Myocyte (in vitro differentiated cells): ENCODE measurements at places on chromosomes 7 and 10.

DNA sequence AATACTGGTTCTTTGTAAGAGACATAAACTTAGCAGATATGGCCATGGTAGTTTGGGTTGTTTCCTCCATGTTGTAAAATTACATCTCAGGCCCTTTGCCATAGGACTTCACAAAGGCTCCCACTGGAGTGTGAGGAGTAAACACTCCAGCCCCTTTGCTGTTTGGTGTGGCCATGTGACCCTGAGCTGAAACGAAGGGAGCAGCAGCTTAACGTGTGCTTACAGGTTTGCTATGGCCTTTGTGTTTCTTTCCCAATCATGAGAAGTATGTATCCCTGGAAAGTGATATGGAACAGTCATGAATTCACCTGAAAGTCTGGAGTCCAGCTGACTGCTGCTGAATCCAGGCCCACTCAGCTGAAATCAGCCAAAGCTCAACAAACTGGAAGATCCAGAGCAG, 23.8 kb upstream of the SFTPA1 start:
- no peak for DNase-seq

DNA sequence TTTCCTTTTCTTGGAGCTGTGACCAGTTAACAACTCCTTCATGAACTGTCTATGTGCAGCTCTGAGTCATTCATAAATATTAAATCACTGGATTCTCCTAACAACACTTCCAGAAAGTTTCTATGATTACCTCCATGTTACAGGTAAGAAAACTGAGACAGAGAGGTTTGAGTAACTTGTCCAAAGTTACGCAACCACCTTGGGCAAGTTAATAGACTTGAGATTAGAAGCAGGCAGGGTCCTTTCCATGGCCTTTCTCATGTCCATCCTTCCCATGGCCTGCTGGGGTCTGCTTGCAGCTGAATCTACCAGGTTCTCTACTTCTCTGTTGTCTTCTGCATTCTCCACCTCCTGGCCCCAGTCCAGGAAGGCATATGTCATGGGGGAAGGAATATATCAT, 648.8 kb upstream of the MKI67 start:
- no peak for DNase-seq

DNA sequence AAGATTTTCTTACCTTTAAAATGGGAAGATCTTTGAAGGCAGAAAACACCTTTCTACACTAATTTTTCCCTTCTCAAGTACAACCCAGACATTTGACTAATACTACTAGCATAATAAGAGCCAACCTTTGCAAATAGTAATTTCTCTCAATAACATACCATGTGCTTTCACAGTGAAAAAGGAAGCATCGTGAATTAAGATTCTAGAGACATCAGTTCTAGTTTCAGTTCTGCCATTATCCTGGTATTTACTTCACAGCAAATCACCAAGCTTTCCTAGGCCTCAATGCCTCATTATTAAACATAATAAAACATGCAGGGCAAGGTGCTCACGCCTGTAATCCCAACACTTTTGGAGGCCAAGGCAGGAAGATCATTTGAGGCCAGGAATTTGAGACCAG, 24.9 kb downstream of the GSAP start:
- no peak for DNase-seq

DNA sequence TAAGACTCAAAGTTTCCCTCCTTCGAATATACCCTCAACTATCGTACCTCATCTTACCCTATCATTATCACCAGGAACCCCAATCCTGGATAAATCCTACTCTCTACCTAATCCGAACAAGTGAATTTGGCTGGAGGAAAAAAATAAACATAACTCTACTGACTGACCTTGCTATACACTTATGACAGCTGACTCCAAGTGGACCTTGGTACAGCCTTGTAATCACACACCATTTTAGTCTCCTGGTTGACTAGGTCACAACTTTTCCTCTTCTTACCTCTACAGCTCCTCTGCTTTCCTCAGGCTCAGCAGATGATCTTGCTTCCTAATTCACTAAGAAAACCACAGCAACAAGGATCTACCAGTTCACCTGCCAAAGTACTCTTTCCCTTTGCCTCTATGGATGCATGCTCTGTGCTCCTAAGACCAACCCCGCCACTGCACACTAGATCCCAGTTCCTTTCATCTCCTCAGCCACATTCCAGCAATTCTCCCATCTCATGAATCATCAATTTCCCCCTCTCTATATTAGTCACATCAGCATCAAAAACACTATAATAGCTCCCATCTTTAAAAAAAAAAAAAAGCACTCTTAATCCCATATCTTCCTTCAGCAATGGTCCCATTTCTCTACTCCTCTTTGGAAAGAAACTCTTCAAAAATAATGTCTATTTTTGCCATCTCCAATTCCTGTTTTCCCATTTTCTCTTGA, 35.5 kb downstream of the COA1 start:
- DNase-seq = peak; percentile 18

DNA sequence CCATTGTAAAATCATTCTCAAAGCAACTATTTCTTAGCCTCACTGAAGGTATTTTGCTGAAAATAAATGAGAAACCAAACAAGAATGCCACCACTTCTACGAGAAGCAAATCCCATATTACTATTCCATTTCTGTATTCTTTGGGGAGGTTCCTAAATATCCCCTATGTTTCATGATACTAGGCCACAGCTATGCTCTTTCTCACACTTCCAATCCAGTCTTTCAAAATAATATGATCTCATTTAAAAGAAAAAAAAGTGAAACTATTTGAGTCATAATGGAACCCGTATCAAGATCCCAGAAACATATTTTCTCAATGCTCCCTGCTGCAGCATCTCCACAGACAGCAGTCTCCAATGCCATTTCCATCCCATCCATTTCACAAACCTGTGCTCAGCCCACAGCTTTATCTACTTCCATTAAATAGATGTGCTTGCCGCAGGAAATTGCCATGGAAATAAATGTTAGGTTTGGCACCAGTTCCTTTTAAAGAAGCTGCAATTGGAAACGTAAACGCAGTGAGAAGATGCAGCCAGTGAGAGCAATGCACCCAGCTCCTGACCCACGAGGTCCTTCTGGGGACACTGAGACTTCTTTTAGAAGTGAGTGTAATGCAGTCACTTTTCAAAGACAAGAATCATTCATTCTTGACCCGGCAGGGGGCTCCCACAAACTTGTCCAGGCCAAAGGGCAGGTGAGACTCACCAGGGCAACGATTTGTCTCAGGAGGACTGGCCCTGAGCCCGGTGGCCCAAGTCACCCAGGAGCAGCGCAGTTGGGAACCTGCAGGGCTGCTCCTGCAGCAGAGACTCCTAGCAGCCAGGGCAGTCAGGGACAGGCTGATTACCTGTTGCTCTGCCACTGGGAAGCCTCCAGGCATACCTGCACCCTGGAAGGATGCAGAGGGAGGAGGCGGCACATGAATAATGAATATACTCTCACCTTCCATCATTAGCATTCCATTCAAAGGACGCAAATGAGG, 99.6 kb downstream of the C10orf90 start:
- no peak for DNase-seq

- DNase-seq = peak; percentile 85
Measured at GRCh38 chr7:92751902-92752901, 84.2 kb downstream of the CDK6 start.

DNA sequence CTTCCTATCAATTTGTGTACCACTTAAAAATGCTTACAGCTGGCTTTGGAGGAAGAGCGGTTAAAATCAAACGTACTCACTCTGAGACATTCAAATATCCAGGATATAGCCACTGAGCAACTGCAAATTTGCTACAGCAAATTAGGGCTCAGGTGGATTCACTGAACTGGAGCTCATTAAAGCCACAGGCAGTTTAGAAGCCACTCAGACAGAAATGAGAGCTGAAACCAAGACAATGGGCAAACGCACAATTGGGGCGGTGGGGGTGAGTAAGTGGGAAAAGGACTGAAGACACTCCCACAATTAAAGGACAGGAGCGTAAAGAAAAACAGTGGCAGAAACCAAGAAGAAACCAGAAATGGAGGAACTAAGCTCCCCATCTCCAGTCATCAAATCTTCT, 20.5 kb downstream of the MPP7 start:
- DNase-seq = no peak

DNA sequence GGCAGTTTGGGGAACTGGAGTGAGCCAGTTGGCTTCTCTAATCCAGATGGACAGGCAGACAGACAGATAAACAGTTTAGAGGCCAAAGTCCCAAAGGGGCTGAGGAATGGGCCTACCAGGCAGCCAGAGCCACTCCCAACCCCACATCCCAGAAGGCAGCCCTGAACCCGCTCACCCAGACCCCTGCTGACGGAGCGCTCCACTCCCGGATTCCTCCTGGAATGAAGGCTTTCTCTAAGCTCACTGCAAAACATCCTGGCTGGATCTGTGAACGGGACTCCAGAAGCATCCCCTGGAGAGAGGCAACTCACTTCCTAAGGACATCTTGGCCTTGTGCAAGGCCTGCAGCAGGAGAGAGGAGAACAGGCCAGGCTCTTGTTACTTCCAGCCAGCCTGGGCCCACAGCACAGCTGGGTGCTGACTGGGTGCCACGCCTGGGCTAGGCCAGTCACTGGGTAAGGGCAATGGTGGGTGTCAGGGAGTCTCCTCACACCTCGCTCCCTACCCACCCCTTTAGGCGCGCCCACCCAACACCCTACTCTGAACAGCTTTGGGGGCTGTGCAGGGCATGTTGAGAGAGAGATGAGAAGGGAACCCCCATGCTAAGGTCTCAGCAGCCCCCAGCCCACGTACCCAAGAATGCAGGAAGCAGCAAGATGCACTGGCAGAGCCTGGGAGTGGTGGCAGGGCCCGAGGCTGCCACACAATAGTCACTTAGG, 168.6 kb upstream of the ZMIZ1 start:
- no peak for DNase-seq

DNA sequence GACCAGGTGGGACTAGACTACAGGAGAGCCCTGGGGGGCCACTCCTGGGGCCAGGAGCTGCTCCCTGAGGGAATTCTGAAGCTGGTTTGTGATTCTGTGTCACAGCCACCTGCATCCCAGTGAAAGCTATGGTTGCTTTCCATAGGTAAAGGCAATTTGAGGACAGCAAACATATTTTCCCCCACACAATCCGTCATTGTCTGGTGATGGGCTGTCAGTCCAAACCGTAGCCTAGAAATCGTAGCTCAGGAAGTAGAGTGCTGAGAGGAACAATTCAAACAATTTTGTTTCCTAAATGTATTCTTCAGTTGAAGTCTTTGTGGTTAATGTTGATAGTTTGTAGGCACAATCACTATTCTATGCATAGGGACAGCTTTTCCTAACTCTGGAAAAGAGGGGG, 106.0 kb upstream of the INSYN2A start:
- no peak for DNase-seq

- no peak for DNase-seq
Measured at GRCh38 chr7:45394117-45394708, 180.0 kb upstream of the ADCY1 start.

- DNase-seq = no peak
Measured at GRCh38 chr10:115981081-115981480, 291.9 kb downstream of the GFRA1 start.

- DNase-seq = peak; percentile 73
Measured at GRCh38 chr10:76113952-76114351, 682.5 kb downstream of the LRMDA start.

GRCh38 chr10:75008952-75009351, 102.5 kb upstream of the SAMD8 start:
- no peak for DNase-seq

DNA sequence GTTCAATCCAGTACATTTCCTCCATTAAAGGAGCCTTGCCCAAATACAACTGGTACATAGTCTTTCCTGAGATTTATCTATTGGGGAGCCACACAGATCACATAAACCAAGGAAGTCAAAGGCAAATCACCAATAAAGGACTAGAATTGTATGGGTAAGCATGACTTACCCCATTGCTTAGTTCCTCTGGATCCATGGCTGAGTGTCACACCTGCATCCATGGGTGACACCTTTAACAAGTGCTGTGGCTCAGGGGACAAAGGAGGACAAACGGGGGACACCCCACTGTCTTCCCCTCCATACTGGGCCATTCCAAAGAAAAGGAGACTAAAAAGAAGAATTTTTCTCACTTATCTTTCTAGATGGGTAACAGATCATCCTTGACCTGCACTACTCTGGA, 30.4 kb downstream of the ZNF92 start:
- DNase-seq = peak; percentile 17

- no peak for DNase-seq
Measured at GRCh38 chr10:16441173-16441840, 4.5 kb downstream of the PTER start.

DNA sequence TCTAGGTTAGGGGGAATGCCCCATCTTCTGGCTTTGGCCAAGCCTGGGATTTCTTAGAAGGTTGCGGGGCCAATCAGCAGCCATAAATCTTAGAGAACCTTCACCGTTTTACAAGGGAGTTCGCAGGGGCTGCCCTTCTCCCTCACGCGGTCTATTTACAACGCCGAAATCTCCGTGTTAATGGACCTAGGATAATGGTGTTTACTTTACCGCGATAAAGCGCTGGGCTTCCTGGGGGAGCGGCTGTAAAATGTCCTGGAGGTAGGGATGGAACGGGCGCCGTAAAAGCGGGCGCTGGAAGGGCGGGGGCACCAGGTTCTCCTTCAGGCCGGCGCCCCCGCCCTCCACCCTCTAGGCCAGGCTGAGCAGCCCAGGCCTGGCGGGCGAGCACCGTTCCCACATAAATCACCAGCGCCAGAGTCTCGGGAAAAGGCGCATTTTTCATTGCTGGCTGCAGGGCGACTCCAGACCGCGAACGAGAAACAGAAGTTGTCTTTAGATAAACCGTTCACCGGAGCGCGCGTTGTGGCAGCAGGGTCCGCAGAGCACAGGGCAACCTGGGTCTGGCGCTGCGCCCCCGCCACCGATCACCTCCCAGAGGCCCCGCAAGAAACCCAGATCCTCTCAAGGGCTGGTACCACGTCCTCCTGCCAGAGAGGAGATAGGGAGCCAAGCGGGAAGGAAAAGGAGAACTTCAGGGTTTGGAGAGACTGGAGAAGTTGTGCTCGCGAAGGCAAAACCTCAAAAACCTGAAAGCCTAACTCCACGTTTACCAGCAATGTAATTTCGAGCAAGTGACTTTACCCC, 12.5 kb upstream of the NKX2-3 start:
- DNase-seq = no peak

DNA sequence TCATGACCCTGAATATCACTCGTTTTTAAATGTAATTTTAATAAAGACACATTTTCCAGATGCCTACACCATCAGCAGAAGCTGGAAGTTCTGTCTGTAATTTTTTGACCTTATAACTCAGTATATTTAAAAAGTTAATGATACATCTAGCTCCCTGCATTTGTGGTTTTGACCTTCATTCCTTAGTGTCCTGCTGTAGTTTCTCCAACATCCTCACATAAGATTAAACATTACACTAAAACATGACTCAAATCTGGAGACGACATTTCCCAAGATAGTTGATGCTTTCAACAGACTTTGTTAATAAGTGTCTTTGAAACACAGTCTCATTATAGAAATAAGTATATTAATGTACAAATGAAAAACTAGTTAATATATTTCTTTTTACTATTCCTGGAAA, 363.1 kb downstream of the POM121L12 start:
- no peak for DNase-seq

- no peak for DNase-seq
Measured at GRCh38 chr10:131041441-131041840, 270.1 kb downstream of the TCERG1L start.
